Right ventricle myocardium superior (tissue), 1 donor: ENCODE measurements at places on chromosomes 4 and X. TPM values are rescaled to one million over a fixed set of nuclear protein-coding genes. Genes with fewer than 3 reads are reported as not detected.

DNA sequence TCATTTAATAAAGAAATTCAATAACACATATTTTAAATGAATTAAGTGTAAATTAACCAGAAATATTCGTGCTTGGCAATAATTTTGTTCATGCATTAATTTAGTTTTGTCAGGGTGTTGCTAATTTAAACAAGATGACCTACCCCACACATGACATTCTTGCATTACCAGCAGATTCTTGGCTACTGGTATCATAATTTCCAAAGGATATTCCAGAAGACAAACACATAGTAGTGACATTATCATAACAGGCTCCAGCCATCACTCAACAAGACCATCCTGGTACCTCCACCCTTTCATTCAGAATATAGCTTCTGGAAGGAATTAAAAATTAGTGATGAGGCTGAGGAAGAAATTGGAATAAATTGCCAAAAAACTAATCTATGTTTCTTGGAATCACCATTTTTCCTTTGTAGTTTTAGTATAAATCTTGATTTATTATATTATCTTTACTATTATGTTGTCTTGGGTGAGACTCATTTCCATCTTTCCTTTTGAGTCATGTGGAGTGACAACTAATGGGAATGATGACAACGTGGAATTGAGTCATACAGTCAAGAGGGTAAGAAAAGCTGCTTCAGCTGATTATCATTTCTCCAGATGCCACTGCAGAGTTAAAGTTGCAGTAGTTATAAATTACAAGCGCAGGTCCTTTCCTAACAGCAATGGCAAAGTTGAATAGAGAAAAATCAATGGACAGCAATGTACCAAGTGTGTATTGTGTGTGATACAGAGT is 30.9 kb upstream of the HHIP start:
- no peak for DNase-seq

GRCh38 chr4:2363056-2363721 is 55.3 kb downstream of the ZFYVE28 start:
- no peak for DNase-seq

GRCh38 chr4:140680686-140681085 is 75.5 kb downstream of the TBC1D9 start:
- no peak for DNase-seq

DNA sequence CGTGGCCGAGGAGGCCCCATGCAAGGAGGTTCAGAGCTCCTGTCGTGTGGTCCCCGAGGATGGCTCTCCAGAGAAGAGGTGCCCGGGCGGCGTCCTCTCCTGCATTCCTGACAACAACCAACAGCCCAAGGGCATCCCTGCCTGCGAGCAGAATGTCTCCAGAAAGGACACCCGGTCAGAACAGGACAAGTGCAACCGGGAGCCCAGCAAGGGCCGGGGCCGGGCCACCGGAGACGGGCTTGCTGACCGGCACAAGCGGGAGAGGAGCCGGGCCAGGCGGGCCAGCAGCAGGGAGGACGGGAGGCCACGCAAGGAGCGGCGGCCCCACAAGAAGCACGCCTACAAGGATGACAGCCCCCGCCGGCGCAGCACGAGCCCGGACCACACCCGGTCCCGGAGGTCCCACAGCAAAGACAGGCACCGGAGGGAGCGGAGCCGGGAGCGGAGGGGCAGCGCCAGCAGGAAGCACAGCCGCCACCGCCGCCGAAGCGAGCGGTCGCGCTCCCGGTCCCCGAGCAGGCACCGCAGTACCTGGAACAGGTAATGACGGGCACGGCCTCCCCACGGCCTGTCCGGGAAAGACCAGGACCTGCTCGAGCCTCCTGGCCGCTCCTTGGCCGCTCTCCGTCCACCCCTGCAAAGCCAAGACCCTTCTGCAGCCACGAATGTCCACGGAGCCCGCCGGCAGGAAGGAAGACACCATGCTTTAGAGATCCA is 9.8 kb downstream of the AKAP17A start:
- DNase-seq: no peak

- DNase-seq: no peak
These were observed 184.7 kb downstream of the ARHGAP6 start for GRCh38 chrX:11481035-11481434.

- no peak for DNase-seq
These were observed 50.6 kb downstream of the STIM2 start for GRCh38 chr4:26911254-26911653.

DNA sequence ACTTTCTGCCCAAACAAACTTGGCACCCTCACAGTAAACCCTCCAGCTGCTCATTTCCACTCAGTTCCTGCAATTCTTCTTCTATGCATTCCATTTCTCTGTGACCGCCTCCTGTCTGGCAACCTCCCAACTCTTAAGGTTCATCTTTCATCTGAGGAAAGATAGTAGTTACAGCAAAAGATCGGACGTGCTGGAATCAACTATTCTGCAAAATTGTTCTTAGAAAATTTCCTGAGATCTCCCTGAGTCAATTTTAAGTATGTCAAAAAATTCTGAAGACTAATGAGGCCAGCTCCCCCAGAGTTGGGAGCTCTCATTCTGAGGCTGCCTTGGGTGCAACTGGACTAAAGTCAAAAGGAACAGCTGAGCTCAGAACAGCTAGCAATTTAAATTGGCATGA is 1026.0 kb downstream of the ADGRL3 start:
- DNase-seq: no peak

DNA sequence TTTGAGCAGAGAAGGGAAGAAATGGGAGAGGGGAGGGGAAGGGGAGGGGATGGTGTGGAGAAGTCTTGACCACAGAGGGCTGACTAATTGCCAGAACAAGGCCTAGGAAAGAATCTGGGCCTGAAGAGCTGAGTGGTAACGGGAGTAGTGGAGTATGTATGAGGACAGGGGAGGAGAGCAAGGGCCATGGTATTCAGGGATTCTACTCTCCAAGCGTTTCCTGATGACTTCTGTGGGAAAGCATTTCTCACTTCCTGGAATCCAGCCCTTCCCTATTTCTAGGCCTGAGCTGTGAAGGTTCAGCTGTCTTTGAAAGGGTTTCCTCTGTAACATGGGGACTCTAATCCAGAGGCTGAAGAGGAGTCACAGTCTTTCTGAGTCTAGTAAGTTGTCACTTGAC is 19.7 kb upstream of the SOX3 start:
- DNase-seq: no peak

GRCh38 chrX:129403974-129404669 is 119.2 kb downstream of the SMARCA1 start:
- DNase-seq: no peak

- no peak for DNase-seq
These were observed 30.4 kb downstream of the PRPS1 start for GRCh38 chrX:107658660-107659059.

DNA sequence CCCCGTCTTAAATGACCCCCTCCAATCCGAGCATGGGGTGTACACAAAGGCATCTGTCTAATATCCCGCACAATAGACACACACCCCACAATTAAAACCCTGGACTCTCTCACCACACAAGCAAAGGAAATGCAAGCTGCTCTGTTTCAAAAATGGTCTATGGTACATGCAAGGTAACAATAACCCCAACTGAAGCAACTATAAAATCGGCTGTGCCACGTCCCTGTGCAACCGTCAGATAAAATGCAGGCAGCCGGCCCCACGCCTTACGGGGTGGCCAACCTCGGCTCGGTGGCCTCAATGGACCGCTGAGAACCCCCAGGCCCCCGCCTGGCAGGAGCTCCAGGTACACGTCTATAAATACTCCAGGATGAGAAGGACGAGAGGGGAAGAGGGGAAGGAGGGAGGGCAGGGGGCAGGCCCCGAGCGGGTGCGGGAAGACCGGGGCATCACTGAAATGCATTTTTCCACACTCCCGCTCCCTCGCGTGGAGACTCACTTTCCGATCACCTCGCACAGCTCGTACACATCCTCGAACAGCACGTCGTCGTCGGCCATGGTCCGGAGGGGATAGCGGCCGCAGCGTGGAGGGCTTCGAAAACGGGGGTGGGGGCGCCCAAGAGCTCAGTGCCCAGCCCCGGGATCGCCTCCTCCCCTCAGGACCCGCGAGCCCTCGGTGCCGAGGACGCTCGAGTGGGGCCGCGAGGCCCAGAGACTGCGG is 763 bp downstream of the CASK start:
- DNase-seq: peak; percentile 44

DNA sequence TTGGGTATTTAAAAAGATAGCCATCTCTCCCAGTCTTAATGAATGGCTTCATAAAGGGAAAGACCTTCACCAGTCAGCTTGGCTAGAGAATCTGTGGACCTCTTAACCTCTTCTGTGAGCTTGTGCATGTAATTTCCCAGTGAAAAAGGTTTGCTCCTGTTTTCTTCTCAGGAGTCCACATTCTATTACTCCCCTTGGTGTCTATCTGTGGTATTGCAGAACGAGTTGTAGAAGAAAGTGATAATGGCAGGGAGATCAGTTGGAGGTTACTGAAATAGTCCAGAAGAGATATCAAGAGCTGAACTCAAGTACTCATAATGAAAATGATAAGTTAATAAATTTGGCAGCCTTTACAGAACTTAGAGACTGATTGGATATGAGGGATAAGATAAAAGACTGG is 16.5 kb upstream of the VAMP7 start:
- DNase-seq: no peak

DNA sequence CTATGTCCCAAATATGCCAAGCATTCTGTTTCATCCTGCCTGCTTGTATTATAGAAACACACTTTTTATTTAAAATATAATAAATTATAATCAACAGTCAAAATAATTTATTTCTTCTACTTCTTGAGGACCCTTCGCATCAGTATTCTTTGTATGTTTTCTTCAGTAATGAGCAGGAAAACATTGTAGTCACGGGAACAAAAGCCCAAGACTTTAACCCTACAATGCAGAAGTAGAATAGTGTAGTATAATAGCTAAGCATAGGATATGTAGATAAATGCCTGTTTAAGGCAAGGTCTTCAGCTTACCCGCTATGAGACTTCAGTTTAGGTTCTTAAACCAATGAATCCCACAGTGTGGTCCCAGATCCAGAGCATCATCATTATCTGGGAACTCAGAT is 156.6 kb downstream of the PPP3CA start:
- DNase-seq: no peak

The FAM9A gene
- total RNA-seq: not detected

The CXCL8 gene
- total RNA-seq: not detected

The TMEM154 gene
- total RNA-seq: 1.9 TPM

The CSN1S1 gene
- not detected for total RNA-seq
